ENCODE measurements at places on chromosomes 3 and 15.

GRCh38 chr3:156602424-156602823 lies 47.5 kb upstream of the SSR3 start:
- DNase-seq, result no peak

DNA sequence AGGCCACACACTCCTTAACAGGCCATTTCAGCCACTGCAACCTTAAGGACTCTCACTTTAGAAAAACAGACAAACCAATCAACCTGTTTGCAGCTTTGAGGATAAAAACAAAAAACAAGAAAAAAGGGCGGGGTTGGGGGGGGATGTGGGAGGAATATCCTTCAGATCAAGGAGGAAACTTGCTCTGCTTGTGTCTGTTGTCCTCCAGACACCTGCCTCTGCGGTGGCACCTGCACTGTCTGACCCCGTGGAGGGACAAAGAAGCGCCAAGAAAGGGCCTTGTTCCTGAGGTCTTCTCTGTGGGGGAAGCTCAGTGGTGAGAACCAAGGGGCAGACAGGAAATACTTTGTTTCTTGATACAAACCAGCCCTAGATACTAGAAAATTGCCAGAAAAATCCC lies 70.5 kb downstream of the POLR2M start:
- no peak for DNase-seq

DNA sequence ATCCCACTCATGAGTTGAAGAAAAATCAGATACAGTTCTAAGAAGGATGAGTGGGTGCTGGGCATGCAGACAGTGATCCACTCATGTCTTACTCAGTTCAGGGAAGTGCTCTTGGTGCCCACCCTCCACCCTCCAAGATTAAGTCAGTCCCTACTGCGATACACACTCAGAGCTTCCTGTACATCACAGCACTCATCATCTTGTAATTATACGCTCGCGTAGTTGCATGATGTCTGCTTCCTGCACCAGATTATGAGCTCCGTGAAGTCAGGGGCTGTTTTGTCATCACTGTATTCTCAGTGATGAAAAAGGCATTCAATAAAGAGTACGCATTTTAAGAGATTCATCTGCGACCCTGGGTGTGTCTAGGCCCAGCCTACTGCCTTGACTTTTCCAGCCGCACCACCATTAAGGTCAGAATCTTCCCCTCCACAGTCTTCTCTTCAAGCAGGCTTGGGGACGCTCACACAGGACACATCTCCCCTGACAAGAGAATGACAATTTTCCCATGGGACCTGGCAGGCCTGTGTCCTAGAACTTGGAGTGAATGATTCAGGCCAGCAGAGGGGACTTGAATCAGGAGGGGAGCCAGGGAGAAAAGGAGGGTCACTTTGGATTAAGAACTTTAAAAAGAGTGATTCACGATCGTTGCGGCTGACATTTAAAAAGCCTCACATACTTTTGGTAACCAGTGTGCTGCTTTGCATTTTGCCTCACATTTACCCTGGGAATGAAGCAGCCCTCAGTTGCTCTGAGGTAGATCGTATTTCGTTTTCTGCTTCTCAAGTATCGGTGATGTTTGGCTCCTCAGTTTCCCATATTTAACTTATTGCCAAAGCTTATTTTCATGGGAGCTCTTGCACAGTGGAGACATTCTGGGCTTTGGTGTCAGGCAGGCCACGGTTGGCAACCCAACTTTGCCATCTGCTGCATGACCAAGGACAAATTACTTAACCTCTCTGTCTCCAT lies 7.9 kb upstream of the PDE8A start:
- DNase-seq, result no peak

DNA sequence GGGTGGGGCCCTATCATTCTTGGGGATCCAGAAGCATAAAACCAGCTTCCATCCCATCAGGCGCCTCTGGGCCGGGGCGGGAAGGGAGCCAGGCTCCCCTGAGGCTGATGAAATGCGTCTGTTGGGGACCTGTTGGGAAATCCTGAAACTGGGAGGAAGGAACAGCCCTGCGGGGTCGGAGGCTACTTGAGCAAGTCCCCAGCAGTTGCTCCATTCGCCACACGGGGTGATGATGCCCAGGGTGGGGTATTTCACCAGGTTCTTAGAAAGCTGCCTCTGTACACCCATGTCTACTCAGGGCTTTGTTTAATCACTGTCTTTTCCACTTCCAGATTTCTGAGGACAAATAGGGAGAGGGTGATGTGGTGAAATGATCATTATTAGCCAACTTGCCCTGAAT lies 25.4 kb upstream of the TSEN2 start:
- no peak for DNase-seq

DNA sequence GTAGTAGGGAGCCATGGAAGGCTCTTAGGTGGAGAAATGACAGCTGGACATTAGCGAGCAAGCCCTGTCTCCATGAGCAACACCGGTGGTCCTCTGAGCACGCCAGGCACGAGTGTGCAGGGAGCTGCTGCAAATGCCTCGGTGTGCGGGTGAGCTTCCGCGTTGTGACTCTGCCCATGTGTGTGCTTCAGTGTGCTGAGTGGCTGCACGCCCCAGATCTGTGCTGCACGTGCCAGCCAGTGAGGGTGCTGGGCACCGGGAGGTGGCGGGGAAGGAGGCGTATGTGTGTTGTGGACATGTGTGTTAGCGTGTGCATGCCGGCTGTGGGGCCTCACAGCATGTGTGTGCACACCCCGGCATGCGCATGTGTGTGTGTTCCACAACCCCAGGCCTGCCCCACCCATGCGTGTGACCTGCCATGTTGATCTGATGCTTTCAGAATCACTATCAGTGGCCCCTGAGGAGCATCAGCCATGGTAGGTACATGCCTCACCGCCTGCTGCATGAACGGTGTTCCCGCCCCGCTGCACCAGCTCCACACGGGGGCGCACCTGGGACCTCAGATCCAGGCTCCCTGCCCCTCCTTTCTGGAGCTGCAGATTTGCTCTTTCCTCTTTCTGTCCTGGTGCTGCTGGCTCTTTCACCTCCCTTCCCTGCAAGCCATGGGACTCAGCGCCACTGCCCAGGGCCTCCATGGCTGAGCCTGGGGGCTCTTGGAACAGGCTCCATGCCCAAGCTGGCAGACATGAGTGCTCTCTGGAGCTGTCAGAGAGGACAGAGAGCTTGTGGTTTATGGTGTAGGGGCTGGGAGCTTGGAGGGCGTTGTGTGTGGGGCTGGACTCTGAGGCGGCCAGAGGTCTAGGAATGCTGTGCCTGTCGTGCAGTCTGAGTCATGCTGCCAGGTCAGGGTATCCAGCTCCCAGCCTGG lies 169.4 kb downstream of the TBC1D2B start:
- DNase-seq, result no peak

- DNase-seq, result no peak
Observed at GRCh38 chr3:160170409-160171370, 54.5 kb upstream of the C3orf80 start.

- DNase-seq, result no peak
Observed at GRCh38 chr15:98727115-98728040, 79.0 kb downstream of the IGF1R start.

DNA sequence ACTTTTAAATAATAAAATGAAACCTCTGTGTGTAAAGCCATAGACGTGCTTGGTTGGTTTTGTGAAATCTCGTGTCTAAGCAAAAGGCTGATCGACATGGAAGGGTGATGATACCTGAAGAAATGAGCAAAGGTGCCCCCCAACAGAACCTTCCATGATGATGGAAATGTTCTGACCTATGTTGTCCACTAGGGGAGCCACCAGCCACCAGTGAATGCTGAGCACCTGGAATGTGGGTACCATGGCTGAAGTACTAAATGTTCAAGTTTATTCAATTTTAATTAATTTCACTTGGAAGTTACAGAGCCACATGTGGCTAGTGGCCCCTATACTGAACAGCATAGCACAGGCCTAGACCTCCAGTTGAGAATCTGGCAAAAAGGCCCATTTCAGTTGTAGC lies 158.8 kb downstream of the POLR2M start:
- no peak for DNase-seq

DNA sequence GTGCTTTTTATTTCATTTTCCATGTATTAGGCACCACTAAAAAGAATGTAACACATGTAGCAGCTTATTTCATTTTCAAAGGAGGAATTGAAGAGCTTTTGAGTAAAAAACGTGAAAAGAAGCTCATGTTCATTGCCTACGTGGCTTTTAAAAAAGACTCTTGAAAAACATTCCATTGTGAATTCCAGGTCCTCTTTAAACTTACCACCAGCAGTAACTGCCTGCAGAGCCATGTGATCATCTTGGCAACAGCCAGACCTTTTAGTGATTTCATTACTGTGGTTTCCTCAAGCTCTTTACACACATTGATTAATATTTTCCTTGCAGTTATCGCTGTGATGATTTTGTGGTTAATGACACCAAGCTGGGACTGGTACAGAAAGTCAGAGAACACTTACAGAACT lies 43.8 kb upstream of the FBXL22 start:
- no peak for DNase-seq

DNA sequence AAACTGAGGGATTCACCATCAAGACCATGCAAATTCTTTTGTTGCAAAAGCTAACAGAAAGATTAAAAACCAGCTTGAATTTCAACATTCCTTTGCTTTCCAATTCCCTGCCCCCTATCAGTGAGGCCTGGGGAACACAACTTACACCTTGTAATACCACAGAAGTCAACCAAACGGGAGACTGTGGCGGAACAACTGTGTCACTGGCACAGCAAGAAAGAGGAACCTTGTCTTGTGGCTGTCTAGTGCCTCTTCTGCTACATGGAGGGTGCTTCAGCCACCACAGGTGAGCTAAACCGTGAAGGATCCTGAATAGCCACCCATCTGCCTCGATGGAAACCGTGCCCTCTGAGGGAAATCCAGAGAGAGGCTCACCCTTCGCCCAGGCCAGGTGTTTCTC lies 11.4 kb downstream of the CCDC12 start:
- DNase-seq, result no peak

DNA sequence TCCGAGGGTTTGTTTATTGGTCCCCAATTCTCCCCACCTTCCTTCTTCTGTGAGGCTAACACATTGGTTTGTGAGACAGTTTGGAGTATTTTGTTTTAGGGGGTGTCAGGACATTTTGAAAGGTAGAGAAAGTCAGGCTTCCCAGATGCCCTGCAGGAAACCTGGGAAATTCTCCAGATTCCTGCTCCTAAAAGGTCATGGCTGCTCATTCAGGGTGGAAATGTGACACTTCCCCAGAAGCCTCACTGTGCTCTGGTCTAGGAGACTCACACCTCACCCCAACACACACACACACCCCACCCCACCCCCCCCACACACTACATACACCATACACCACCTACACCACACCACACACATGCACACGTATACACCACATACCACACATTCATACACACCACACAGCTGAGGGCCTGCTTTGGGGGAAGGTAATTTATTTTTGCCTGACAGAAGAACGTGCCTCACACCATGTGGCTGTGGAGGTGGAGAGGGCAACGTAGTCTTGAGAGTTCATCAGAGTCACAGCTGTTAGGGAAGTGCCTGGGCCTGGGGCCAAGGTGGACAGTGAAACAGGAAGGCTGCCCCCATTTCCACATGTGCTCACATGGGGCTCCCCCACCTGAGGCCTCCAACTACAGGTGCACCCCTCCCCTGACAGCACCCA lies 40.4 kb upstream of the LIMD1 start:
- no peak for DNase-seq

- DNase-seq, result no peak
Observed at GRCh38 chr3:130948001-130948773, 54.3 kb downstream of the ATP2C1 start.

- no peak for DNase-seq
Observed at GRCh38 chr3:78878011-78878410, 889.8 kb downstream of the ROBO1 start.

GRCh38 chr15:62771234-62771633 lies 271.3 kb upstream of the TPM1 start:
- no peak for DNase-seq

DNA sequence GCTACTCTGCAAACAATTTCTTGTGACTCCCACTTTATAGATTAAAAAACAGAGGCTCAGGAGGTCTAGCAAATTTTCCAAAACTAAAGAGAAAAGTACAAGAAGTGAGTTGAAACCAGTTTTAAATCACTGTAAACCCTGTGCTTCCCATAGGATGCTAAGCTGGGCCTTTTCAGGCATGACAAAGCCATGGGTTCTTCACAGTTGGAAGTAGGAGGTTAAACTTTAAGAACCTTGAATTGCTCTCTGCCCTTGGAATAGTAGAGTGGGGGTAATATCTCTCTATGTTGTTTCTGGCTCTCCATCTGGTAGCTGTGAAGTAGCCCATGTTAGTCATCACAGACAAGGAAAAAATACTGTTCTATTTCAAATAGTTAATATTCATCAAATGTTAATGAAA lies 193.6 kb upstream of the SATB1 start:
- DNase-seq, result no peak

GRCh38 chr3:97232393-97233034 lies 418.1 kb downstream of the EPHA6 start:
- no peak for DNase-seq

GRCh38 chr15:39354189-39354588 lies 226.7 kb upstream of the THBS1 start:
- no peak for DNase-seq

DNA sequence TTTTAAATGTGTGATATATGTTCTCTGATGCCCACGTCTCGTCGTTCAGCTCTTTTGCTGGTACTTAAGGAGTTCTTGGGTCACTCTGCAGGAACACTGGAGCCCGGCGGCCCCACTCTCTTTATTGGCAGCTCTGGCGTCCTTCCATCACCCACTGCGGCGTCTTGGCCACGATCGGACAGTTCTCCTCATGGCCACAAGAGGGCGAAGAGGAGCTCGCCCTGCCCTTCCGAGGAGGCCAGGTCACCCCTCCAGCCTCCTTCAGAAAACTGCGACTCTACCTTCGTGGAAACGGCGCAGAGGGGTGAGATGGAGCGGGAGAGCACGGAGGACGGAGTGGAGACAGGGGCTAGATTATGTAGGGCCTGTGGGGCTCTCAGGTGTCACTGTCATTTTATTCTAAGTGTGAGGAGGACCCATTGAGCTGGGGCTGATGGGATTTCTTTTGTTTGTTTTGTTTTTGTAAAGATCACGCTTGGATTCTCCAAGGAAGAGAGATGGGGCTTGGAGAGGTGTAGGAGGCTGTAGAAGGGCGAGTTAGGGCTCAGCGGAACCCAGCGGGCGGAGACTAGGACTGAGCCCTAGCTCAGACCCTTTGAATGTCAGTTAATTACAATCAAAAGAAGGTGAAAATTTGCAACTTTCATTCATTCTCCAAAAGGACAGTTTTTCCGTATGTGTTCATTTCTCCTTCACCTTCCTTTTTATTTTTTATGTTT lies 28.0 kb upstream of the GABRA5 start:
- no peak for DNase-seq

GRCh38 chr15:62932436-62932835 lies 110.1 kb upstream of the TPM1 start:
- DNase-seq, result no peak

- DNase-seq, result no peak
Observed at GRCh38 chr15:62093809-62094208, 27.0 kb downstream of the C2CD4A start.

GRCh38 chr3:142615171-142615570 lies 19.0 kb downstream of the PLS1 start:
- no peak for DNase-seq

- no peak for DNase-seq
Observed at GRCh38 chr15:94040541-94041248, 190.7 kb upstream of the MCTP2 start.

DNA sequence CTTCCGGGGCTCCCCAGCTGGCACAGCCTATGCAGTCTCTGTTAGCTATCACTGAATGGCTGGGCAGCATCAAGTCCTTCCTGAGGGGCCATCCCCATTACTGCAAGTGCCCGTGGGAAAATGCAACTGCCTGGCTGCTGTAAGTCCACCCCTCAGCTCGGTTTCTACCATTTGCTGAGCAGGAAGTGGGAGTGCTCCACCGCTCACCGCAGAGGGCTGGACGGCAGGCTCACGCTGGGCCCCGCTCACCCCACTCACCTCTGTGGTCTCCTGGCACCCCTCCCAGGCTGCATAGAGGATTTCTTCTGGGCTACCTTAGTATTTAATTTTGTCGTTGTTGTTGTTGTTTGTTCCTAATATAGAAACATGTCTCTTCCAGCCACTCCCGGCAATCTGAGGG lies 270.2 kb downstream of the PLCL2 start:
- no peak for DNase-seq

Measured in activated gamma-delta T cell treated with anti-CD3 and anti-CD28 coated beads, Interleukin-2, amount 50 U/mL, for 16 hours (primary cell).